Thoracic aorta (tissue), 2 donors: ENCODE measurements at places on chromosomes 6 and 20. TPM values are rescaled to one million over a fixed set of nuclear protein-coding genes. Genes with fewer than 3 reads are reported as not detected.
A peak's percentile ranks its signal among the peaks of the same experiment; 100 is the strongest.

- peaks cover 40% of the 10 kb centered on the region for H3K4me1 ChIP-seq
- no peak for DNase-seq
- H3K36me3 ChIP-seq, result no peaks in the 10 kb centered on the region
- peak overlapping the region; percentile 4 for H3K4me3 ChIP-seq
Observed at GRCh38 chr6:133991096-133991593, 38.1 kb downstream of the TBPL1 start.

- H3K4me1 ChIP-seq, result no peaks in the 10 kb centered on the region
- no peak for DNase-seq
- no peak overlapping the region for H3K27ac ChIP-seq
- no peaks in the 10 kb centered on the region for H3K27me3 ChIP-seq
Observed at GRCh38 chr6:165245287-165245686, 64.1 kb downstream of the C6orf118 start.

DNA sequence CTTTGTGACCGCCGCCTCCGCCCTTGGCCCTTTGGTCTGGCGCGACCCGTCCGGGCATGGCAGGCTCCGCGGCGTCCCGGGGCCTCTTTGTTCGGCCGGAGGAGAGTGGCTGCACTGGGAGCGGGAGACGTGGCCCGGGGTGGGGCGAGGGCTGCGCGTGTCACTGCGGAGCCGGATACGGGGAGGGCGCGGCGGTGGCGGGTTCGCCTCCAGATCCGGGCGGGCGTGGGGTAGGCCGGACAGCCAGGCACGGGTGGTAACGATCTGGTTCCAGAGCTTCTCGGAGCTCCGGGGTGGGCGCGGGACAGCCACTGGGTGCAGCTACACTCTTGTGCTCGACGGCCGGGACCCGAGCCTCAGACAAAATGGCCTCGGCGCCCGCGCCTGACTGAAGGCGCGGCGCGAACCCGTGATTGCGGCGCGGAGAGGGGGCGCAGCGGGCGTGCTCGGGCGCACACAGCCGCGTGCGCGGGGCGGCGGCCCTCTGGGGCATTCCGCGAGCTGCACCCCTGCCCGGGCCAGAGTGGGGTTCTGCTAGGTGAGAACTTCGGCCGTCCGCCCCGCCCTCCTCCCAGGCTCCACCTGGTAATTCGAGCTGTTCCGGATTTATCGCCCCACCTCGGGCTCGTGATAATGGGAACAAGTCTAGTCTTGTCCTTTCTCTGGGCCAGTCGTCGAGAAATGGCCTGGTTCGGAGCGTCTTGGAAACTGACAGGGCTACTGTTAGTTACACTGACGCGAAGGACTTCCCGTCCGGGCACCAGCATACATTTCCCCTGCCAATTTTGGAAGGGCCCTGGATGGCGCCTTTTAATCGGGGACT, 1.0 kb downstream of the LOC128125822 start:
- peaks cover 6% of the 10 kb centered on the region for H3K36me3 ChIP-seq
- peak; percentile 11 for DNase-seq
- peak overlapping the region; percentile 95 for H3K4me3 ChIP-seq
- peak overlapping the region; percentile 98 for H3K27ac ChIP-seq

DNA sequence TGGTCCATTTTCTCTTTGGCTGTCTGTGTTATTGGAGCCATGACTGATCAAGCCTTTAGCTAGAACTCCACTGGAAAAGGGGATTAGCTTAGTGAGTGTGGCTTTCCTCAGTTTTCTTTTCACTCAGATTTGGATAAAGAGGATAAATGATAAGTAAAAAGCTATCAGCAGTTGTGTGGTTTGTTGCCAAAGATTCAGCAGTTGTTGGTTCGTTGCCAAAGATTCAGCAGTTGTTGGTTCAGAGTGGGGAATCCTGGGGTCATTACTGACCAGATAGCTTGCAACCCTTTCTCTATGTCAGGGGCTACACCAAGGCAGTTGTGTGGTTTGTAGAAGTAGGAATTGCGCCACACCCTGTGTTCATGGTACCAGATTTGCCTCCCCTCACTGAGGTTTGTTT, 107.7 kb upstream of the SCP2D1 start:
- no peak overlapping the region for H3K4me3 ChIP-seq
- no peak for DNase-seq
- H3K4me1 ChIP-seq, result peaks cover 2% of the 10 kb centered on the region
- H3K36me3 ChIP-seq, result no peaks in the 10 kb centered on the region

DNA sequence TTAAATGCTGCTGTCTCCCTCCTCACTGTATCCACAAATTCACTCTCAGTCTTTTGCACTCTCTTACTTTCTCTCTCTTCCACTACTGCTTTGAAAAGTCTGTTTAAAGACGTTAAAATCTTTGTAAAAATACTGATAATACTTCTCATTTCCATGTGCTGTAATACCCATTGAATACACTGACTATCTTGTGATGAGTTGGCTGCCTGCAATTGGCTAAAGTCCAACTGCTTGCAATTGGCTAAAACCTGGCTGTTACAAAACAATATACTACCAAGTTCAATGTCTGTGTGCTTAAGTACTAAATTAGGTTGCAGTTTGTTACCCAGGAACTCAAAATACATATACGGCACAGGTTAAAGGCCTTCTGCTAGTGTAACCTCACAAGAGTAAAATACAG, 264.8 kb downstream of the THBS2 start:
- no peak for DNase-seq
- H3K4me1 ChIP-seq, result no peaks in the 10 kb centered on the region
- no peak overlapping the region for H3K4me3 ChIP-seq
- no peaks in the 10 kb centered on the region for H3K36me3 ChIP-seq

The PLTP gene
- total RNA-seq, result 182 TPM

The SAMD3 gene
- total RNA-seq, result 1.8 TPM

The KHDC1L gene
- total RNA-seq, result not detected

The NXT1 gene
- 21.8 TPM for total RNA-seq

The THBD gene
- total RNA-seq, result 266 TPM
